ENCODE measurements at places on chromosomes 5 and 9.

DNA sequence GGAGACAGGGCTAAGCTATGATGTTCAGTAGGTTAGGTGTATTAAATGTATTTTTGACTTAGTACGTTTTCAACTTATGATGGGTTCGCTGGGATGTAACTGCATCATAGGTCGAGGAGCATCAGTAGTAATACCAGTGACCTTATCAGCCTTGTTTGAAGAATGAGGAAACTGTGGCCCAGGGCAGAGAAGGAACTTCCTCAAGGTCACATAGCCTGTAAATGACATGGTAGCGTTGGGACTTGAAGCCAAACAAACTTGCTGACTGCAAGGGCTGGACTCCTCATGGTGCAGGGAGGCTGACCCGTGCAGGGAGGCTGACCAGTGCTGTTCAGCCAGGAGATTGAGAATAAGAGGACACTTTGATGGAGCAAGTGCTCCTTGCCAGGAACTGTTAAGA is 21.3 kb upstream of the PTPN3 start:
- DNase-seq, result no peak

DNA sequence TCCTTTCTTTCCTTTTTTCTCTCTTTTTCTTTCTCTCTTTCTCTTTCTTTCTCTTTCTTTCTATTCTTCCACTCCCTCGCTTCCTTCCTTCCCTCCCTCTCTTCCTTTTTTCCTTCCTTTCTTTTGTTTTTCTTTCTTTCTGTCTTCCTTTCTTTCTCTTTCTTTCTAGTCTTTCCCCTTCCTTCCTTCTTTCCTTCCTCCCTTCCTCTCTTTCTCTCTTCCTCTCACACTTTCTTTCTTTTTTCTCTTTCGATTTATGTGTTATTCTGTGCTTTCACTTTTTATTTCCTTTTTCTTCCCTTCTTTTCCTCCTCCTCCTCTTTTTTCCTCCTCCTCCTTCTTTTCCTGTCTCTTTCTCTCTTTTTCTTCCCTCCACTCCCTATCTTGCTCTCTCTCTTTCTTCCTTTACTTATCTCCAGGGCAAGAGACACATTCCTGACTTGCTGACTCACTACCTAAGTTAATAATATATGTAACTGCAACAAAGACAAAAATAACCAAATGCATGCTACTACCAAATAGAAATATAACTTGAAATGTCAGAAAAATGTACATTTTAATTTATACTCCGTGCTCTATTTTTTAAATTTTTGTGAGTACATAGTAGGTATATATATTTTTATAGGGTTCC is 445.5 kb downstream of the GABRG2 start:
- DNase-seq, result no peak

DNA sequence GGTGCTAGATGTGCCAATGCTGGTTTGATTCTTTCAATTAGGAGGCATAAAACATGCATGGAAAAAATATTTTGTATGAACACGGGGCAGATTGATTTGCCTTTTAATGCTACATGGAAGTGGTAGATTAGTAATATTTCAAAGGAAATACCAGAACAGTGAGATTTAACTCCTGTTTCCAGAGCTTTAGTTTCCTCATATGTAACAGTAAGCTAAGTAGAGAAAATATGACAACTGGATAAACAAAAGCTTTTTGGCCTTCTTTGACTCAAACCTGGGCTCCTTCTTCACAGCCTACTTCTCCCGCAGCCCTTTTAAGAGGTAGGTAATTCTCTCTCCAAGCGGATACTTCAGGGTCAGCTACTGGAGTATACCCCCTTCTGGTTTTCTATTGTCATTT is 254.2 kb upstream of the TRPC7 start:
- no peak for DNase-seq

GRCh38 chr5:50855001-50855400 is 188.6 kb downstream of the PARP8 start:
- no peak for DNase-seq

- DNase-seq, result no peak
Measured at GRCh38 chr9:136089697-136090045, 5.4 kb downstream of the NACC2 start.

DNA sequence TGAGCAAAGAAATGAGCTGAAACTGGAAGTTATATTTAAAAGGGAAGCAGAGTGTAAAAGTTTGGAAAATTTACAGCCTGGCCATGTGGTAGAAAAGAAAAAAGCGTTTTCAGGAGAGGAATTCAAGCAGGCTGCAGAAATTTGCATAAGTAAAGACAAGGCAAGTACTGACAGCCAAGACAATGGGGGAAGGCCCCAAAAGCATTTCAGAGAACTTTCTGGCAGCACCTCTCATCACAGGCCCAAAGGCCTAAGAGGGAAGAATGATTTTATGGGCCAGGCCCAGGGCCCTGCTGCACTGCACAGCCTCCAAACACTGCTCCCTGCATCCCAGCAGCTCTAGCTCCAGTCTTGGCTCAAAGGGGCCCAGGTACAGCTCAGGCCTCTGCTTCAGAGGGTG is 169.7 kb downstream of the GLIS3 start:
- DNase-seq, result no peak

DNA sequence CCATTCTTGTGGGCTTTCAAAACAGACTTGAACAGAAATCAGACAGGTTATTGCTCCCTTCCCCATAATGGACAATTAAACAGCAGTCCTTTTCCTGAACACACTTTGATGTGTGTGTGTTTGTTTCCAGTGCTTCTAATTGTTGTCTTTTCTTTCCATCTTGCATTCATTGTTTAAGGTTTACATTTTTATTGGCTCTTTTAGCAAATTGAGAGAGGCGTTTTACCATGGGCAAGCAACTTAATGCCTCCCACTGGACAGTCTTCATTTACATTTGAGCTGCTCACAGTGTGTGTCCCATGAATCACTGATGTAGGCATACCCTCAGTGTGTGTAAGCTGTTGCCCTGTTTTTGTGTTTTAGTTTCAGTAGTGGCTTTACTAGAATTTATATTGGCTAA is 25.0 kb downstream of the WDR36 start:
- DNase-seq, result no peak

DNA sequence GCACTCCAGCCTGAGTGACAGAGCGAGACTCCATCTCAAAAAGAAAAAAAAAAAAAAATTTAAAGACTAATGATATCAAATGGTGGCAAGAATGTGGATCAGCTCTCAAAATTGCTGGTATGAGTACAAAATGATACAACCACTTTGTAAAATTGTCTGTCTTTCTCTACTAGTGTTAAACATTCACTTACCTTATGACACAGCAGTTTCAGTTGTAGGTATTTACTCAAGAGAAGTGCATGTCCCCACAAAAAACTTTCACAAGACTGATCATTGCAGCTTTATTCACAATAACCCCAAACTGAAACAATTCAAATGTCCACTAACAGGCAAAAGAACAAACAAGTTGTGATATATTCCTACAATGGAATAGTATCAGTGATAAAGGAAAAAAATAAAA is 14.7 kb upstream of the CETN3 start:
- no peak for DNase-seq

DNA sequence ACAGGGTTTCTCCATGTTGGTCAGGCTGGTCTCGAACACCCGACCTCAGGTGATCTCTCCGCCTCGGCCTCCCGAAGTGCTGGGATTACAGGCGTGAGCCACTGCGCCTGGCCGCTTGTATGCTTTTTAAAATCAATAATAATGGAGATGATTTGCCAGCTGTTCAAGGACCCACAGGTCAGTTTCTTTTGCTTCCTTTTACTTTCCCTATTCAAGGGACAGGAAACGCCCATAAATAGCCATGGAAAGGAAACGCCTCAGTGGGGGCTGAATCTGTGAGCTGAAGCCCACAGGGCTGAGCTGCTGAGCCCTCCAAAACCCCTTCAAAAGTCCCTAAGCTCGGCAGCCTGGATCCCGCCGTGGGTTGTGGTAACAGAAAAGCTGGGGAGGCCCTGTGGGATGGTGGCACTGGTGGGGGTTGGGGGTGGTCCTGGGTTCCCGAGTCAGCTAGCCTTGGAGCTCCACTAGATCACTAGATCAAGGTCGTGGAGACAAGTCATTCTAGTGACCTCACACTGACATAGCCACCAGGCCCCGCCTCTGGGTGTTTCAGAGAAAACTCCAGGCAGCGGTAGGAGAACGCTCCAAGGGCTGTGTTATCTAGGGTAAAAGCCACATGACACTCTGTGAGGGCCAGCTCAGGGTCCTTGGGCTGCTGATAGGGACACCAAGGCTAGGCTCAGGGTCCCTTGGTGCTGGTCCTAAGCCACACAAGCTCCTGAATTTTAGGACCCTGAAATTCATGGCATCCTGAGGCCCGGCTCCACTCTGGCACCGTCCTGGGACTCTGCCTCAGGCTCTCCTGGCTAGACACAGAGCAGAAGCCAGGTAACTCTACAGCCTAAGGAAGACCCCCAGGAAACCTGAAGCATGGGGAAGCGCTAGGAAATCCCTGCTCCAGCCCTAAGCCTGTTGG is 18.0 kb upstream of the DUSP1 start:
- DNase-seq, result no peak

DNA sequence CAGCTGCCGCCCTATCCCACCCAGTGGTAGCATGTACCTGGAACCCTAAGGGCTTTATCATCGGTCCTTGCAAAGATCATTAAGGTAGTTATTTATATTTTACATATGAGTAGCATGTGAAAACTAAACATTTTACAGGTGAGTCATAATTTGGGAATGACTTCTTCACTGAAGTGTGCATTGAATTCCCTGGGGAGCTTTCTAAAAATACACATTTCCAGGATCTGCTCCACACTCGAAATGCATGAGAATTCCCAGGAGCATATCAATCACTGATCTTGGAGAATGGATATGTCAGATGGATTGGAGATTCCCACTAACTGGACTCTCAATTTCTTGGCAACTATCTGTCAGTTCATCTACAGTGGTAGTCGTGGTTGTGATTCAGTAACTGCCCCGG is 717.5 kb downstream of the IRX1 start:
- no peak for DNase-seq

DNA sequence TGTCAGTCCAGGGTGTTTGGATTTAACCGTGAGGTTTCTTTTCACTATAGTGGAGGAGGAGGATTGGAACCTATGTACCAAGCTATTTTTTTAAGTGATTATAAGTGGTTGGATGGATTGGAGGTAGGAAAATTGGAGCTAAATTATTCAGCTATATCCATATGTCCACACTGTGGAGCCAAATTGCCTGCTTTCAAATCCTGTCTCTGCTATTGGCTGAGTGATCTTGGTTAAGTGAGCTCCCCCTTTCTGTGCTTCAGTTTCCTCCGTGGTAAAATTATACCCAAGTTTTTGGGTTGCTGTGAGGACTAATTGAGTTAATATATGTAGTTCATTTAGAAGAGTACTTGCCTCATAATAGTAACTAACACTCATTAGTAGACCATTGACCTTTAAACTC is 2.5 kb downstream of the CENPP start:
- no peak for DNase-seq

DNA sequence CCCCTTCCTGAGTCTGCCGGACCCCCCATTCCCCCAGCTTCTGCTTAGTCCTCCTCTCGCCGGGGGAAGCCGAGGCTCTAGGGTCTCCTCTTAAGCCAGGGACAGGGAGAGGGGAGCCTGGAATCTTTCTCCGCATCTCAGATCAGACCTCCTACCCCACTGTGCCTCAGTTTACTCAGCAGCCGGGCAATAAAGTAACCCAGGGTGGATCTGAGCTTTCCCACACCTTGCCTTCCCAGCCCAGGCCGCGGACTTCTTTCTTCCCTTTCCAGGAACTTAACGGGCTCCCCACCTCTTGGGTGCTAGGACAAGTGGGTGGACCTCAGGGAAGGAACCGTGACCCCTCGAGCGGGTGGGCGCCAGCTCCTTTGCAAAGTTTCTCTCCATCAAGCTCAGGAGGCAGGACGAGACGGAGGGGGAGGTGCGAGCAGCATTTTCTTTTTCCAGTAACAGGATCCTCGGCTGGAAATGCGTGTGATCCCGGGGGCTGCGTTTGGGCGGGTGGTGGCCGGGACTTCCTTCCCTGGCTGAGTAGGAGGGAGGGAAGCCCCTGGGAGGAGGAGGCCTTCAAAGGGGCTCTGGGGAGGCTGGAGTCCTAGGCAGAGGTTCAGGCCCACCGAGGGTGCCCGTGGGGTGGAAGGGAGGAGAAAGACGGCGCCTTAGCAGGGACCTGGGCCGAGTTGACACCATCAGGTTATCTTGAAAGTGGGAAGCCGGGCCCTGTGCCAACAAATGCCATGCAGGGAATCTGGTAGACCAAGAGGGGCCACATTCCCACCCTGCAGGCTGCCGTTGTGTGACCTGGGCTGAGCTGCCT is 795 bp downstream of the DAB2IP start:
- no peak for DNase-seq

DNA sequence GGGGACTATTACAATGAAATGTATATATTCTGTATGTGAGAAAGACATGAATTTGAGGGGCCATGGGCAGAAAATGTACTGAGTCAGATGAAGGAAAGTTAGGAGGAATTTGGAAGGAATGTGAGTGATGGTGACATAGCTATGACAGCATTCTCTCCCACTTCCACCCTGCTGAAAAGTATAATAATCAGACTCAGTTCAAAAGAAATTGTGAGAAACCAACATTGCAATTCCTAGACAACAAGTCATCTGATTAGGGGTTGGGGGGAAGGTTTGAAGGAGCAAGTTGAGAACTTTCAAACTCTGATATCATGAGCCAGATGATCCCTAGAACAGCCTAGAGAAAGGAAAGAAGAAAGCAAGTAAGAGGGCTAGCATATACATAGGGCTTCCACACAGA is 370.6 kb downstream of the DMRTA1 start:
- DNase-seq, result no peak

GRCh38 chr5:154449786-154450185 is 4.0 kb downstream of the SAP30L start:
- DNase-seq, result no peak

DNA sequence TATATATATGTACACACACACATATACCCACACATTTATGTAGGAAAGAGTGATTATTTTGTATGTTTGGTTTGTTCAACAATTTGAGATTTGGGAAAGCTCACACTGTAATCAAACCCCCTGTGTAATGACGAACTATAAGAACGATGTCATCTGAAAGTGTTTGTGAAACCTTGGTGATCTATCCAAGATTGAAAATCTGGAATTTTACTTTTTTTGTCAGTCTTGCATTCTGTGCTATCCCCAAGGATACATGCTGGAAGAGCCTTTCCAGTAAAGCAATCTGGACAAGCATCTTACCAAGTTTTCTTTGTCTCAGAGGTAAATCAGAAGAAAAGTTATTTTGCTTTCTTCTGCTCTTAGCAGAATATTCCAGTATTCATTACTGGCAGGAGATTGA is 23.3 kb downstream of the SGCD start:
- DNase-seq, result no peak

GRCh38 chr5:169027501-169028061 is 273.4 kb downstream of the SLIT3 start:
- DNase-seq, result no peak

GRCh38 chr9:134693011-134693410 is 51.4 kb downstream of the COL5A1 start:
- DNase-seq, result no peak
